ENCODE measurements at places on chromosomes 6 and 20.

- DNase-seq = no peak
Measured at GRCh38 chr6:112660626-112661025, 313.5 kb downstream of the RFPL4B start.

GRCh38 chr20:52179331-52180179 lies 12.0 kb downstream of the ZFP64 start:
- no peak for DNase-seq

- no peak for DNase-seq
Measured at GRCh38 chr6:129748901-129749748, 39.1 kb upstream of the ARHGAP18 start.

DNA sequence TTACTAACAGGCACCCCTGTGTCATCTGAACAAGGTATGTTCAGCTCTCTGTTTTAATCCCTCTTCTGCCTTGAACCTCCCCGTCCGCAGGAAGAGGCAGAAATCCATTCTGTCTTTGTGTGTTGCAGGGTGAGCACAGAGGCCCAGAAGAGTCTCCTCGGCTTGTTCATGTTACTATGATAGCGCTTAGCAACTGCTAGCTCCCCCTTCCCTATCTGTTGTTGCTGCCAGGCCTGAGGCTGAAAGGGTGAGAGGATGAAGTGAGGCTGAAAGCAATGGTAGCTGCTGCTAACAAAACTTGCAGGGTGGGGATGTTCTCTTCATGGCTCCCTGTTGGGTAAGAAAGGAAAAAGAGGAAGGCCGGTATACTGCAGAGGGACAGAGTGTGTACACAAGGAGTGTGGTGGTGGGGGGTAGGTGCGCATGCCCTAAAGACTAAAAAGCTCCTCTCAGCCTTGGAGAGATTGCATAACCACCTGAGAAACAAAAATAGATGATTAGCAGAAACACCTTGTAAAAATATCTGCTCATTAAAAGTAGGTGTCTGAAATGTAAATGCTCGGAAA lies 55.2 kb upstream of the CITED2 start:
- DNase-seq = no peak

DNA sequence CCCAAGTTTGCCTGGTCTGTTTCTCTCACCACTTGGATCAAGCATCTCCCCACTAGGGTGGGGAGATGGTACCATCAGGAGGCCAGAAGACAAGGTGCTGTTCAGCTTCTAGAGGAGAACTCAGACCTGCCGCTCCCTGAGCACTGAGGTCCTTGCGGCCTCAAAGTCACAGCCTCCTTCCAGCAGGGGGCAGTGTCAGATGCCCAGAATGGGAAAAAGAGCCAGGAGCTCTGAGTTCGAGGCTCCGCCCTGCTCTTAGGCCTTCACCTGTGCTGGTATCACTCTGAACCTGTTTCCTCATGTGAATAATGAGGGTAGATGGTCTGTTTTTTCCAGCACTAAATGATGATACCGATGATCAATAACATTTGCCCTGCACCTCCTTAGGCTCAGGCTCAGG lies 68.7 kb downstream of the TOX2 start:
- DNase-seq = no peak

GRCh38 chr6:20335872-20336271 lies 65.8 kb upstream of the E2F3 start:
- no peak for DNase-seq

GRCh38 chr6:148177589-148178233 lies 164.9 kb upstream of the SASH1 start:
- no peak for DNase-seq
